ENCODE measurements at places on chromosomes 11 and 22.

- no peak for DNase-seq
Measured at GRCh38 chr22:23693979-23694680, 3.3 kb downstream of the RGL4 start.

DNA sequence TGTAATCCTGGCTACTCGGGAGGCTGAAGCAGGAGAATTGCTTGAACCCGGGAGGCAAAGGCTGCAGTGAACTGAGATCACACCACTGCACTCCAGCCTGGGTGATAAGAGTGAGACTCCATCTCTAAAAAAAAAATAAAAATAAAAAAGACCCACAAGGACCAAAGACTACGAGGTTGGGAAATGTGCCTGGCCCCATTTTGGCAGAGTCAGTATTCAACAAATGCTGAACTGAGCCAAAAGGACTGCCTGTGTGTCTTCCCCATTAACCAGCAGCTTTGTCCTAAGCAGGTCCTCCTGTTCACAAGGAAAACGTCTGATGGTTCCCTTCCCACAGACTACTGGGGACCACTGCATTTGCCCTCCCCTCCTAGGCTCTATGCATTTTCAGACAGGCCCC is 27.6 kb downstream of the ADORA2A start:
- no peak for DNase-seq

GRCh38 chr22:50027639-50028537 is 15.3 kb upstream of the IL17REL start:
- no peak for DNase-seq

DNA sequence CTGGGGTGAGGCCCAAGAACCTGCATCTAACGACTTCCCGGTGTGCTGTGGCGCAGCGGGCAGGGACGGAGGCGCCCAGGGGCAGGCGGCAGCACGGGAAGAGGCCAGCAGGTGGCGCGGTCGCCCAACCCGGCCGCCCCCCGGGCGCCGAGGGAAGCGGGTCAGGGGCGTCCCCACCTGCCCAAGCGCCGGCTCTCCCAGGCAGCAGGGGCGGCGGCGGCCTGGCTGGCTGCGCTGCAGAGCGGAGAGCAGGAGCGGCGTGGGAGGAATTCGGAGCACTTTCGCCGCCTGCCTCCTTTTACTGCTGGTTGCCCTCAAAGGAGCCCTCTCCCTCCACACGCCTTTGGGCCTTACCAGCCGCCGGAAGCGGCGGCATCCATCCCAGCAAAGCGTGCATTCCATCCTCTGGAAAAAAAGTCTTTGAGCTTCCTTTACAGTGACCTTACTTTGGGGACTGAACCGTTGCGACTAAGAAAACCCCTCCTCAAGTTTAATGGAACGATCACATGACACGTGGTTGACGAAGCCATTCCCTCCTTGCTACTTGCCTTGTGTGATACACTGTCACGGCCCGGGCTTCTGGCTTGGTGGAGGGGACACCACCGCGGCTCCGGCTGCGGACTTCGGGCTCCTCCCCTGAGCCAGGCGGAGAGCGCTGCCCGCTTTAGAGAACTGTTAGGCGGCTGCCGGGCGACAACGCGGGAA is 106.8 kb upstream of the CLMP start:
- peak; percentile 33 for DNase-seq

DNA sequence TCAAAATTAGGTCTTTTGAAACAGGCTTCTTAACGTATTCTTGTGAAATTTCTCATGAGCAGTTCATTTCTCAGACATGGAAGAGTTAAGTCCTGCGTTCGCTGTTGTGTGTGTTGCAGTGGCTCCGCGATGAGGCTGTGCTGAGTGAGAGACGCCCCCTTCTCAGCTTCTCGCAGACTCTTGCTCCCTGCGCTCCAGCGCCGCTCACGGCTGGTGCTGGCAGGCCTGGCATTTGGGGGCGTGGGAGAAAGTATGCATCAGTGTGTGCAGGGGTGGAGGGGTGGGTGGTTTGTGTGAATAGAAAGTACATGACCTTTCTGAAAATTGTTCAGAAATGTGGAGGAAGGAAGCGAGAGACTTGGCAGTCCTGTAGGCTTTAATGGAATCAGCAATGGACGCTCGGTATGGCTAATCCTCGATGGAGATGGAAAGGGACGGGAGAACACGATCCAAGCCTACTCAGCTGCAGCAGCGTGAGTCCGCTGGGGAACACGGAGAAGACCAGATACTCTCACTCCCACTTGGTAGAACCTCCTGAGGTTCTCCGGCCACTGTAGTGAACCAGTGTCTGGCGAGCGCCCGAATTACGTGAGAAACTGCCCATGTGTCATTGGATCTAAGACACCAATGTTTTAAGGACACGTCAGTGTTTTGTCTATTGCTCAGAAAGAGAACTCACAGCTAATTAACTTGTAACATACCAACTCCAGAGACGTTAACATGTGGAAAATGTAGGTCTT is 5.9 kb downstream of the TAB1 start:
- DNase-seq: no peak

DNA sequence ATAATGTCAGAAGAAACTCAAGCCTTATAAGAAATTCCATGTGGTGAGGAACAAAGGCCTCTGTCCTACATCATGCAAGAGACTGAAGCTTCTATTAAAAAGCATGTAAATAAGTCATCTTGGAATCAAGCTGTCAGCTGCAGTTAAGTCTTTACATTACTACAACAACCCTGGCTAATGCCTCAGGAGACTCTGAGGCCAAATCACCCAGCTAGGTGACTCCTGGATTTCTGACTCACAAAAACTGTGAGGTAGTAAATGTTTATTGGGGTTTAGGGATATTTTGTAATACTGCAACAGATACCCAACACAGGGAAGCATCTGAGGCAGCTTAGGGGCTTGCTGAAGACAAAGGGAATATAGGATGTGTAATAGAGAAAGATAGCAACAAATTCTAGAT is 89.6 kb downstream of the C11orf87 start:
- no peak for DNase-seq

DNA sequence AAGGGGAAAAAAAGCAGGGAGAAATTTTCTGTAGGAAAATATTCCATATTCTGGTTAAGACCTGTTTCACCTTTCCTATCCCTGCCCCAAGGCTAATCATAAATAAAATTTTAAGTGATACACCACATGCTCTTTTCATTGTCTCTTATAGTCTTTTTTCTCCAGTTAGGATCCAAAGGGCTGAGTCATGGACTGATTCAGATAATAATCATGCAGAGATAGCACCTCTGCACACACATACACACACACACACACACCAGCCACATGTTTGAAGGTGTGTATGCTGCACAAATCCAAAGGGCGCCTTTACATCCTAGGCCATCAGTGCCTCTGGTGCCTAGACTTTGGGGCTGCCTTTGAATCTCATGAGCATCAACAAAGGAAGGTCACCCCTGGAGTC is 35.5 kb upstream of the CWF19L2 start:
- DNase-seq: no peak

DNA sequence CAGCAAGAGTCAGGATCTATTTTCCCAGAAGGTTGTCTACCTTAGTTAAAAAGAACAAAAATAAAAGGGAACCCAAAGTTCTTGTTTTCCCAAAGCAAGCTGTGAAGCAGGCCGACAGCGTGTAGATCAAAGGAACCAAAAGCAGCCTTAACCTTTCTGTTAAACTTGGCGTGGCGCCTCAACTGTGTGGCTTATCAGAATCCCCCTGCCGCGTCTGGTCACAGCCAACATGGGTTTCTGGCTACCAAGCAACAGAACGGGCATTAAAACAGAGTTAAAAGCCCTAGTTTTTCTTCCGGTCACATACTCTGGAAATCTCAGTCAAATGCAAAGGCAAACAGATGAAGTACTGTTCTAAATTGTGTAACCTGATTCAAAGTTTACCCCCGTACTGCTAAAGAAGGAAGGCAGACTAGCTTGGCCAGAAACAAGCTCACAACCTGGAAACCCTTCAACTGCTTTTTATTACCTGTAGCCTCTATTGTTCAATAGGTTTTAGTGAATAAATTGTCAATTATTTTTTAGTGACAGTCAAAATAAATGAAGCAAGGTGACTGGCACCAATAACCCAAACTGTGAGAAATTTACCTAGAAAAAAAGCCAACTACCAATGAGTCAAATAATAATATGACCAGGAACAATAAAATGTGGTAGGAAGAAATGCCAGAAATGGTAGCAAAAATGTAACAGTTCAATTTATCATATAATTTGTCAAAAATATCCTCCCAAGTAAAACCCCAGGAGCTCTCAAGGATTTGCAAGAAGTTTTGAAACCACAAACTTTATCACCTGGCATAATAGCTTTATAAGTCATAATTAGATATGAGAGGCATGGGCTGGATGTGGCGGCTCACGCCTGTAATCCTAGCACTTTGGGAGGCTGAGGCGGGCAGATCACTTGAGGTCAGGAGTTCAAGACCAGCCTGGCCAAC is 21.4 kb downstream of the CHKA start:
- no peak for DNase-seq

All from SJSA1 (cell line).